ENCODE measurements at places on chromosomes 6 and 20. TPM values are rescaled to one million over a fixed set of nuclear protein-coding genes. Genes with fewer than 3 reads are reported as not detected.

HCK gene
- total RNA-seq: 0.34 TPM

LPA gene
- total RNA-seq: not detected

NR2E1 gene
- total RNA-seq: not detected

TAGAP gene
- 0.96 TPM for total RNA-seq

CSNK2A1 gene
- total RNA-seq: 228 TPM

DNA sequence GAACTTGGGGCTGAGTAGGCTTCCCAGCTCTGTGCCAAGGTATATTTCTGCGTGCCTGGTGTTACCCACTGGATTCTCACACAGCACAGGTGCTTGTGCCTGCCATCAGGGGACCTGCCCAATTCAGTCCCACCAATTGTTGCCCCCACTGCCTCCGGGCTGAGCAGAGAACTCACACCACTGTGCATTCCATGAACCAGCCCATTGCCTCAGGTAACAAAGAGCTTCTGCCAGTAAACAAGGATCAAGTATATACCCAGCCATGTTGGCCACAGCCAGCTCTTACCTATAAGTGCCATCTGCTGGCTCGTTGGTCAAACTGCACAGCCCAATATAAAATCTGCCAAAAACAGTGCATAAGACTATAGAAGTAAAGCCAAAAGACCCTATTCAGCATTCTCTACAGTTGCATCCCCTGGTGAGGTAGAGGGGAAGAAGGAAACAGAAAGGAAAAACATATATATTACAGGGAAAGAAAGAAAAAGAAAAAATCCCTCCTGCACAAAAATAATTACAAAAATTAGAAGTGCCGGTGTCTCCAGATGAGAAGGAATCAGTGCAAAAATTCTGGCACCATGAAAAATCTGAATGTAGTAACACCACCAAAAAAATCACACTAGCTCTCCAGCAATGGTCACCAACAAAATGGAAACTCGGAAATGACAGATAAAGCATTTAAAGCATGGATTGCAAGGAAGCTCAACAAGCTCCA is 241.4 kb downstream of the IBTK start:
- no peak for DNase-seq

GRCh38 chr20:1020614-1021013 is 18.5 kb upstream of the RSPO4 start:
- DNase-seq: no peak

DNA sequence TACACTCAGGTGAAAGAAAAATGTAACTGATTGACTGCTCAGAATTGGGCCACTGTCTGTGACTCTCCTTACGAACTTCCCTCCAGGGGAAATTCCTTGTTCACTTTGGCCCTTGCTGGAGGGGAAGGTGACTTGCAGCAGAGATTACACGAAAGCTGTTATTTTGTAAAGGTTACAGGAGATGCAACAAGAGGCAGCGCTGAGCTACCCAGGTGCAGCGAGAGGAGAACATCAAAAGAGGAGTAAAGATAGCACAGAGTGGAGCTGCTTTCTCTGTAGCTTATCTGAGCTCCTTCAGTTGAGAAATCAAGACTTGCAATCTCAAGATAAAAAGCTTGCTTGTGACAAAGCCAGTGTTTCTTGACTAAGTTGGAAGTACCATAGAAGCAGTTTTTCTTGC is 144.6 kb downstream of the ARHGAP18 start:
- DNase-seq: no peak

DNA sequence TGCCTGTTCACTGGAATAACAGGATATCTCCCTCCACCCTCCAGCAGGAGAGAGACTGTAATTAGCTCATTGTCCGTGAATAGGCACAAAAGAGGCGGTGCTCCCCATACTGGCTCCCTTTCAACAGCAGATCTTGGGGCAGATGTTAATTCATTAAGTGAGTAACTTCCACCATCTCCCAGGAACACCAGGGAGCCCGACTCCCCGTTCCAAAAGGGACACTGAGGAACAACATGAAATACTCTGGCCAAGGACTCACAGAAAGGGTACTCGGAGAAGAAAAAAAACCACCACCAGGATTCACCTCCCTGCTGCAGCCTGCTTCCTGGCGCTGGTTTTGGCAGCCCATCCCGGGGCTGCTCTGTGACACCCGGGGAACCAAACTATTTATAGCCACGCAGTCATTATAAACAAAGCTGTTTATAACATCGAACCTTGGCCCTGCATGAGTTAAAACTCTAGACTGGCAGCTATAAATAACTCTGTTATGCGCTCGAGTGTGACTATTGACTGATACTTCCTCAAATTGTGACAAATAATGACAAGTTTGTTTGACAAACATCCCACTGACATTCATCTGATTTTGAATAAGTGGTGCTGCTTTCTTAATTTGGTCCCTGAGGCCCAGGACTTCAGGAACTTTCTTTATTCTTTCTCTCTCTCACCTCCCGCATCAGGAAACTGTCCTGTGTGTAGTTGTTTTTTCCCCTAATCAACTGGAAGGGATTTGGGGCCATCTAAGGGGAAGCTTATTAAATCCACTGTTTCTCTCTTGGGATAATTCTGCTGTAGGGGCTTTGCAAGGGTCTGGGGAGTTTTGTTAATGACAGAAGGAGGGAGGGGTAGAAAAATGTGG is 521.6 kb downstream of the CD83 start:
- no peak for DNase-seq

DNA sequence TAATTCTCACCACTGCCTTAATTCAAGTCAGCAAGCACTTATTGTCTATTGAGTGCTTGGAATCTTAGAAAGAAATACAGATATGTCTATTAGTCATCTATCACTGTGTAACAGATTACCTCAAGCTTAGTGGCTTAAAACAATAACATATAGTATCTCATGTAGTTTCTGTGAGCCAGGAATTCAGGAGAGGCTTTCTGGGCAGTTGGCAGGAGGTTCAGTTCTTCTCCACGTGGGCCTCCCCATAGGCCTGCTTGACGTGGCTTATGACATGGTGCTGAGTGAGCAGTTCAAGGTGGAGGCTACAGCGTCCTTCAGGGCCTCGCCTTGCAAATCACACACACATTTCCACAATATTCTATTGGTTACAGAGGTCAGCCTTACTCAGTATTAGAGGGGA is 69.7 kb downstream of the DTD1 start:
- no peak for DNase-seq

- DNase-seq: no peak
These were observed 82.9 kb downstream of the LRFN2 start for GRCh38 chr6:40504274-40504673.

GRCh38 chr6:167092672-167093339 is 30.1 kb upstream of the CCR6 start:
- DNase-seq: no peak

- DNase-seq: no peak
These were observed 52.0 kb downstream of the NHLRC1 start for GRCh38 chr6:18070486-18070885.
